ENCODE measurements at places on chromosomes 1 and 21.

DNA sequence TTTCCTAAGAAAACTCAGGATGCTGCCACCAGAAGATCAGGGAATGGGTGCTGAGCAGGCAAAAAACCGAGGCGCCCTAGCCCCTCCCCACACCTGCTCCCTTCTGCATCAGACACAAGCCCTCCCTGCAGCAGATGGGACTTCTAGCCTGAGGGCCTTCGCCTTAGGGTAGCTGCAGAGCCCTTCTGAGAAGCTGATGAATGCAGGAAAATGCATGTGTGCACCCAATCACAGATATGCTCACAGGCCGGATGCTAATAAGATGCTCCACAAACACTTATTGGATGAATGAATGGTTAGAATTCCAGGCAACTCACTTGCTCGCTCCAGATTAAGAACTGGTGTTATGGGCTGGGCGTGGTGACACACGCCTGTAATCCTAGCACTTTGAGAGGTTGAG, 6.8 kb upstream of the C1orf210 start:
- DNase-seq: no peak

DNA sequence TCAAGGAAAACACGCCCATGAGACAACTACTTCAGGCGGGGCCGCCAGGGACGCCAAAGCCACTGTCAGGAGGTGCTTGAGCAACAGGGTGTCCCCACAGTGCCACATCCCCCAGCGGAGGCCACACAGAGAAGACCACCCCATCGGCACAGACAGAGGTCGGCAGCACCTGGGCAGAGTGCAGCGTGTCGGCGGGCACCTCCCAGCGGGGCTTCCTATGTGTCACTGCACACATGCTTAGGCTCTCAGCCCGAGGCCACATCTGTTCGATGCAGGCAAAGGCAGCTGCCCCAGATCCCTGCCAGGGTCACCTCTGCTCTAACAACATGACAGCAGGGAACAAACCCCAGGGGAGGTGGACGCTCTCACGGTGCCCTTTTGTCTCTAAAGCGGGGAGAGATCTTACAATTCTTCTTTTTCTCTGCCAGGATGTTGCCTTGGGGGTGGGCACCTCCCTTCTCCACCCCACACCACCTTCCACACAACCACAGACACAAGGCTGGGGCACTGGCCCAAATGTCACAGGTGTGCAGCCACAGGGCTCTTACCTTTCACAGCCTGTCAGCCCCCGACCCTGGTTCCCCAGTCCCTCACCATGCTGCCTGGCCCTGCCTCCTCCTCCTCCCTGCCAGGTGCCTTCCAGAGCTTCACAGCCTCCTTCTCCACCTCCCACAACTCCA, 4.2 kb downstream of the KRTAP10-8 start:
- no peak for DNase-seq

GRCh38 chr1:4132352-4133296, 232.6 kb upstream of the C1orf174 start:
- DNase-seq: no peak

GRCh38 chr21:44414291-44415072, 40.8 kb upstream of the LRRC3 start:
- DNase-seq: no peak

All from GM04503 (cell line).